WTC11 (cell line): ENCODE measurements at places on chromosomes 7 and 10.

- DNase-seq: no peak
Observed at GRCh38 chr7:157313645-157314044, 23.2 kb upstream of the DNAJB6 start.

DNA sequence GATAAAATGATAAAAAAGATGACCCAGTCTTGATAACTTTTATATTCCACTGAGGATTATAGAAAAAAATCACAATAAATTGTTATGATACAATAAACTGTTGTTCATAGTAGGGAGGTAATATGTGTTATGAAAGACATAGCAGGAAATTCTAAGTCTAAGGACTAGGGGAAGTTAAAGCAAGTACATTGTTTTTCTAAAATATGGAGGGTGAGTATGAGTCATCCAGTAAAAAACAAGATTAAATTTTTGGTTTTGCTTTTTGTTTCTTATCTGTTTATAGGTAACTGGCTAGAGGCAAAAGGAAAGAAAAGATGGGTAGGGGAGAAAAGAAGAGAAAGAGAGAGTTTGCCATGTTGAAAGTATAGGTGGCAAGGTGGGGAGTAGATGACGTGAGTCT, 188.4 kb downstream of the POLR1F start:
- DNase-seq: no peak

GRCh38 chr7:5701085-5701914, 80.2 kb downstream of the RNF216 start:
- no peak for DNase-seq

GRCh38 chr10:71980181-71981014, 16.2 kb downstream of the CHST3 start:
- DNase-seq: no peak

- peak; percentile 18 for DNase-seq
Observed at GRCh38 chr10:113273181-113274163, 279.4 kb upstream of the HABP2 start.

DNA sequence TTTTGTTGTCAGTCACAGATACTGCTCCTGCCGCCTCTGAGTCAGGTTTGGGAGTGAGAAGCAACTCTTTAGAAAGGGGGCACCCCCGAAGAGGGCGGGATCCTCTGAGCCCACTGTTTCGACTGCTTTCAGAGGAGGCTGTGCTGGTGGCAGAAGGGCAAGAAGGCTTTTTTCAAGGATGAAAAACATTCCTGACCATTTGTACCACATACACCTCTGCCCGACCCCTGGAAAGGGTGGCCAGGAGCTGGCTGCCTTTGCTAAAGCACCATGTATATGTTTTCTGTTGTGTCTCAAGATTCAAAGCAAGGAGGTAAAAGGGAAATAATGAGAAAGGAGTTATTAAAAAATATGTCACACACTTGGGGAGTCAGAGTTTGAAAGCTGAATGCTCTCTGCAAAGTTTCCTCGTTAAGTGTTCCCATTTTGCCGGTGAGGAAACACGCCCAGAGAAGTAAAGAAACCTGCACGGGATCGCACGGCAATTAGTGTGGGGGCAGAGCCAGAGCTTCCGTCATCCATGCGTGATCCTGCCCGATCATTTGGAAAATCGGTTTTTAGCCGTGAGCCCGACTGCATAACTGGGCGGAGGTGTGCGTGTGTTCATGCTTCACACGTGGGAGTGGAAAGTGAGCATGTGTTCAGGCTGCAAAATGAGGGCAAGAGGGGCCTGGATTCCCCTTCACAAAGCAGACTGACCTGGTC, 163.2 kb downstream of the ADAM12 start:
- DNase-seq: no peak

DNA sequence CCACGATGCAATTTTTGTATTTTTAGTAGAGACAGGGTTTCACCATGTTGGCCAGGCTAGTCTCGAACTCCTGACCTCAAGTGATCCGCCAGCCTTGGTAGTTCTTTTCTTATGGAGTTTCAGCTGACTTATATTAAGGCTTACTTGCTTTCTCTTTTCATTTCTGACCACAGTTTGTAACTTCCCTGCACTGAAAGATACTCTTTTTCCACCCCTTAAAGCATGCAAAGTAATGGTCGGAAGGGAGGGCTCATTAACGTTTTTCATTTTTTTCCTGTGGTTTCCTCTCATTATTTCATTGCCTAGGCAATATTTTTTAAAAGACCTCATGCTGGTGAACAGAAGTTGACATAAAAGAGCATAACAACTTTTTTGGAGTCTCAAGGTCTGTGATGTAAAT, 27.0 kb downstream of the ADRB1 start:
- DNase-seq: no peak

- DNase-seq: no peak
Observed at GRCh38 chr10:33697016-33697415, 362.5 kb upstream of the NRP1 start.

DNA sequence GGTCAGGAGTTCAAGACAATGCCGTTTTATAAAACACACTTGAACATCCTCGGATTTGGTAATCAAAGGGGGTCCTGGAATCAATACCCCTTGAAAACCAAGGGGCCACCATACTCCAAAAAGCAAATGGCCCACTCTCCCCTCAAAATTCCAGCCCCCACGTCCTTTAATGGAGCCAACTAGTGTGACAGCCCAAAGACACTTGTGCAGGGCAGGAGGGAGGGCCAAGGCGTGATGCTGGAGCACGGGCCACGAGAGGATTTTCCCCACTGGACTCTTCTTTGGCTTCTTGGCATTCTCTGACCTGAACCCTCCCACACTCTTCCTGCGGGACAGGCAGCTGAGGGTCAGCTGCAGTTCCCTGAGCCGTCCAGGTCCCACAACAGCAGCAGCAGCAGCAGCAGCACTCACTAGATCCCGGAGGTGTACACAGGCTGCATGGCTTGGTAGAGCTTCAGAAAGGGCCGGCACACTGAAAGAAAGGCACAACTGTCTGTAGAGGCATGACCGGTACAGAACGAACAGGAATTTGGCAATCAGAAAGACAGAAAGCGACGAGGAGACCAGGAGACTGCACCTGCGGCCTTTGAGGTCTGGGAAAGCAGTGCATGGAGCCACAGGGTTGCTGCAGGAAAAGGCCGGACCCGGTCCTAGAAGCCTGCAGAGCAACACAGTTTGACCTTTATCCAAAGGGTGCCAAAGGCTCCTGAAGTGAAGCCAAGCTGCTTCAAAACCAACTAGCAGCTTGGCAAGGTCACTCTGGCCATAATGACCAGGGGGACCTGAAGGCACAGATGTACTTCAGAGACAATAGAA, 168.2 kb downstream of the TNS3 start:
- DNase-seq: no peak

- DNase-seq: no peak
Observed at GRCh38 chr10:119489991-119490326, 52.6 kb downstream of the RGS10 start.

- peak; percentile 12 for DNase-seq
Observed at GRCh38 chr10:46523119-46523961, 33.1 kb downstream of the GPRIN2 start.

DNA sequence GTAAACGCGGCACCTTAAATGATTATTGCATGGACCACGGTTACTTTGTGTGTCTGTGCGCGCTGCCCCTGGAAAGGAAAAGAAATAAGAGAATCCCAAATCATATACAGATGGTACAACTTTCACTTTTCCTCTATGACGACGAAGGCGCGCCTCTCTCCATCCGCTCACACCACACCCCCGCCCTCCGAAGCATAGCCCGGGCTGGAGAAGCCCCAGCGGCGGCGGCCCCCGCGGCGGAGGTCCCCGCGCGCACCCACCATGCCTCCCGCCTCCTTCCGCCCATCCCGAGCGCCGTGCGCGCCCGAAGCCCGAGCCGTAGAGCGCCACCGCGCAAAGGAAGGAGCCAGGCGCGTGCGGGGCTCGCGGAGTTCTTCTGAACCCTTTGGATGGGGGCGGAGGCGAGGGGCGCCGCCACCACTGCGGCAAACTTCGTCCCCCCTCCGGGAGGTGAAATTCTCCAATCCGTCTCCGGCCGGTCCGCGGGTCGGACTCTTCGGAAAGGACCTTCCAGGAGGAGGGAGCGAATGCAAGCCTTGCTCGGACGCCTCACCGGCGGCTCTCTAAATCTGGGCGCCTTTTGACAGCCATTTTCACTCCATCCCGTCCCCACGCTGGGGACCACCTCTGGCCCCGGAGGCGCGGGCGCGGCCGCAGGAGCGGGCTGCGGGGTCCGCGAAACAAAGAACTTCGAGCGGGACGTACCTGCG, 588 bp downstream of the GLI3 start:
- DNase-seq: peak; percentile 71

DNA sequence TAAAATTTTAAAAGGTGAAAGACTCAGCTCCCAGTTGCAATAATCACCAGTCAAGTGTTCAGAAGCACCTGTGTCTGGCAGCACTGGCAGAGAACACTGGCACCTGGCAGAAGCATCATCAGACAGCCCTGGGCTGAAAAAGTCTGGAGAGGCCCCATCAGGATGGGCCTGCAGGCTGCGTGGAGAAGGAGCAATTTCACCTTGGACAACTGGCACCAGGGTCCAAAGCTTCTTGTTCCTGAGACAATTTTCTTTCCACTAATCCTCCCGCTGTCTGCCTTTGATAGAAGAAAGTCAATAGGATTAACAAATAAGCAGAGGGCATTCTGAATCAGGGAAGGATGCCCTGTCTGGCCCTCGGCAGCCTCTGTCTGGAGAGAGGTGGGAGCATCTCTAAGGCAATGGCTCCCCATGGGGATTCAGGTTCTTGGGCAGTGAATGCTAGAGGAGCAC, 6.5 kb downstream of the COBL start:
- no peak for DNase-seq

DNA sequence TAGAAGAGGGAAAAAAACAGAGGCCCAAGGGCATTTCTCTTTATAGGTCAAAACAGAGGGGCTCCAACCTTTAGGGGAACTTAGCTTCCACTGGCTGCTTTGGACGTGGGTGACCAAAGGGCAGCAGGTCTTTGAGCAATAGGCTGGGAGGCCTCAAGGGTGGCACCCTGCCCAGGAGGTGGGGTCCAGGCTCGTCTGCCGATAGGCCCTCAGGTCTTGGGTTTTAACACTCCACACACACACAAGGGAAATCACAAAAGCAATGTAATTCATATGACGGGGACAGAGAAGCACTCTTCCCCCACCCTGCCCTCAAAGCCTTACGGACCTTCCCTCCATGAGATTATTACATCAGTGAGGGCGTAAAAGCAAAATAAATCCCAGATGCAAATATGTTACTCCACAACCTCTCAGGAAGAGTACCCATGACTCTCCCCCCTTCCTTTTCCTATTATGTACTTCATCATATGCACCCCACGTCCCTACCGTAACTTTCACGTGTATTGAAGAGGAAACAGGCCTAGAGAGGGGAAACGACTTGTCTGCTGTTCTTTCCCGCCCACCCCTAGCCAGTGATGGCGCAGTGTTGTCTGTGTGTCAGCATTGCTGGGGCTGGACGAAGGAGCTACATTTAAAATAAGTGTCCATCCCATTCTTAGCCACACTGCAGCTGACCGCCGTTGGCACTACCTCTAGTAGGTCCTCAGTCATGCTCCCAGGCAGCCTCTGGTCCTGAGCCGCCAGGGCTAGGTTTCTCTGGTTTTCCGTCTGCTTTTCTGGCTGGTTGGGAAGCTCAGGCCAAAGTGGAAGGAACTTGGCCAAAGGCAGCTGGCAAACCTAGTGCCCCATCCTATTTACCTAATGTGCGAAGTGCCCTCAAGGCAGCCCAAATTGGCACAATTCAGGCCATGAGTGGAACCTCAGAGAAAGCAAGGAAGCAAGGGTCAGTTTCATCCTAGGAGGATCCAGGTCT, 2.1 kb downstream of the PCBD1 start:
- no peak for DNase-seq

DNA sequence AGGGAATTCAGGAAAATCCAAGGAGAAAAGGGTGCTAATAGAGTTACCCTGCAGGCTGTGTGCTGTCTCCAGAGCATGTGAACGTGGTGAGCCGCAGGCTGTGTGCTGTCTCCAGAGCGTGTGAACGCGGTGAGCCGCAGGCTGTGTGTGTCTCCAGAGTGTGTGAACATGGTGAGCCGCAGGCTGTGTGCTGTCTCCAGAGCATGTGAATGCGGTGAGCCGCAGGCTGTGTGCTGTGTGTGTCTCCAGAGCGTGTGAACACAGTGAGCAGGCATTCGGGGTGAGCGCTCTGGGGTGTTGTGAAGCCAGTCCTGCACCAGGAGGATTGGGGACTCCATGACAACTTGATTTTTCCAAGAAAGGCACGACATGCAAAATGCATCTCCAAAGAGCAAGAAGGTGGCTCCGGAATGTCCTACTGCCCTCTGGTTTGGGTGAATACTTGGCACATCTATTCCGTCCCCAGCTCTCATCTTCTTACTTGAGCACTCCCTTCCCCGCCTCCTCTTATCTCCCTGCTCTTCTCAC, 407.9 kb upstream of the SHH start:
- DNase-seq: no peak

DNA sequence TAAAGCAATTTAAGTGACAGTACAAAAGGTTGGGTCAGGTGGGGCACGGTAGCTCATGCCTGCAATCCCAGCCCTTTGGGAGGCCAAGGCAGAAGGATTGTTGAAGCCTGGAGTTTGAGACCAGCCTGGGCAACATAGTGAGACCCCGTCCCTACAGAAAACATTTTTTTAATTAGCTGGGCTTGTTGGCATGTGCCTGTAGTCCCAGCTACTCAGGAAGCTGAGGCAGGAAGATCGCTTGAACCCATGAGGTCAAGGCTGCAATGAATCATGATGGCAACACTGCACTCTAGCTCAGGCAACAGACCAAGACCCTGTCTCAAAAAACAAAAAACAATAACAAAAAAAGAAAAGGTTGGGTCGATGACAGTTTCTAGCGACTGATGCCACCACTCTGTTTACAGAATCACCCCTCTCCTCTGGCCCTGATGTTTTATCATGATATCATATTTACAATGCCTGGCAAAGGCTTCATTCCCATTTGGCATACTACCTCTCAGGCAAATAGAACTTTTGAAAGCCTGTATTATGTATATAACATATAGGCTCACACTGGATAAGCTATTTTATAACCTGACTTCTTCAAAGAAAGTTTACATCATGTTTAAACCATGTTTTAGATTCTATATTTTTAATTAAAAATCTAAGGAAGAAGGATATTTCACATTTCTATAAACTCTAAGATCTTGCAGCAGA, 558 bp upstream of the ABCC2 start:
- no peak for DNase-seq

- DNase-seq: no peak
Observed at GRCh38 chr7:44735403-44736165, 13.1 kb upstream of the ZMIZ2 start.

- DNase-seq: no peak
Observed at GRCh38 chr7:152594801-152595200, 81.1 kb downstream of the XRCC2 start.

GRCh38 chr7:69105092-69105491, 493.2 kb upstream of the AUTS2 start:
- DNase-seq: no peak

DNA sequence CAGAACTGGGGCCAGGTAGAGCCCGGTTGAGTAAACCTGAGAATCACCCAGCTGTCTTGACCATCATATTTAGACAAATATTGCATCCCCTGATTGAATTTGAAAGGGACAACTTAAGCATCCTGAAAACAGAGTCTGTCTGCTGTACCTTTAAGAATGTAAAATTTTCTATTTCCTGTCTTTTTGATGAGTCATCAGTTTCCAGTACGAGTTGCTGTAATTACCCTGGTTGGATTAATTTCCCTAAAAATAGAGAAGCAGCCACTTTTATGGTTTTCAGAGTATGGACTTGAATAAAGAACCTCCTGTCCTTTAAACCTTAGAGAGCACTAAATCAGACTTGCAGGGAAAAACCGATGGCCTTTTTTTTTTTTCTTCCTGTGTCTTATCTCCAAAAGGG, 164.6 kb upstream of the SH2B2 start:
- DNase-seq: no peak

GRCh38 chr7:151125846-151126481, 39.7 kb downstream of the AGAP3 start:
- no peak for DNase-seq
